ENCODE measurements at places on chromosomes 2 and 18.

GRCh38 chr2:186919296-186919695, 70.3 kb upstream of the ZSWIM2 start:
- no peak for DNase-seq

DNA sequence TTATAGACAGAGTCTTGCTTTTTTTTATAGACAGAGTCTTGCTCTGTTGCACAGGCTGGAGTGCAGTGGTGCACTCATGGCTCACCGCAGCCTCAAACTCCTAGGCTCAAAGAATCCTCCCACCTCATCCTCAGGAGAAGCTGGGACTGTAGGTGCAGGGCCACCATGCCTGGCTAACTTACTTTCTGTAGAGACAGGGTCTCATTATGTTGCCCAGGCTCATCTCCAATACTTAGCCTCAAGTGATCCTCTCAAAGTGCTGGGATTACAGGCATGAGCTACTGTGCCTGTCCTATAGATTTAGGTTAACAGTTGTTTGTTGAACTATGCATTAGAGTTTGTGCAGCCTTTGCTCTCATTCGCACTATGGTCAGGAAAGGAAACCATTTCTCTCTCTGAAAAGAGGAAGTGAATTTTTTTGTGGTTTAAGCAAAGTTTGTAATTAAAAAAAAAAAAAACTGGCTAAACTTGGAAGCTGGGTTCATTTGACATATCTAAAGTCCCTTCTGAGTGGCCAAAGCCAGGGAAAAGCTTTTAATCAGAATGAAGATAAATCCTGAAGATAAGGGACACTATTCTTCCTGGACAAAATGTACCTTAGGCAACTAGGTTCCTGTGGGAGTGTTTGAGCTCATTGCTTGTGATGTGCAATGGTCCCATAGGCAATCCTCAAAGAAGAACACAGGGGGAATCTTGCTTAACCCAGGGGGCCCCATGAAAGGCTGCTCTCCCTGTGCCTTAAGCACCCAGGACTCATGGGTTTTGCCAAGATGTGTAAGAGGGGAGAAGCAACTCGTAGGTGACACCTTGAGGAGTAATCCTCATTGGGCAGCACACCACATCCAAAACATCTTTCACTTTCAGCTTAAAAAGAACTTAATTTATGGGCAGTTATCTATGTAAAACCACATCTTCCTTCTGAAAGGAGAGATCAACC, 201.7 kb downstream of the MREG start:
- no peak for DNase-seq

DNA sequence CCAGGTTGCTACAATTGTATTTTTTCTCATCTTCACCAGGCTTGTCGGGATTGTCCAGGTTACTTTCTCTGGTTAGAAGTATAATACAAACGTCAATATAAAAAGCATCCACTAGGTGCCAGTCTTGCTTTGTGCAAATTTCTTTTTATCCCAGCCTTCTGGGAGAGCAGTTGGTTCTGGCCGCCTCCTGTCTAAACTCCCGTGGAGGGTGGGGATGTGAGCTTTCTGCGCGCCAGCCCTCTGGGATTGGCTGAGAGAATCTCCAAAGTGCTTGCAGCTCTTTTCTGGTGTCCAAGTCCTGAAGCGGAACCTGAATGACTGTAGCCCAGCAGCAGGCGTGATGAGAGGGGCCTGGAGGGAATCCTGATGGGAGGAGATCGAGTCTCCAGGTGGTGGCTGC, 22.4 kb upstream of the TOGARAM2 start:
- peak; percentile 39 for DNase-seq

GRCh38 chr2:57291209-57291608, 755.4 kb upstream of the VRK2 start:
- DNase-seq, result no peak

GRCh38 chr18:38895560-38895959, 1330.0 kb upstream of the CELF4 start:
- DNase-seq, result no peak

GRCh38 chr2:74991977-74992376, 33.5 kb downstream of the POLE4 start:
- DNase-seq, result no peak

- peak; percentile 86 for DNase-seq
These were observed 28.8 kb downstream of the FHL2 start for GRCh38 chr2:105369777-105370690.

- DNase-seq, result no peak
These were observed 100.1 kb downstream of the NAB1 start for GRCh38 chr2:190748966-190749365.

DNA sequence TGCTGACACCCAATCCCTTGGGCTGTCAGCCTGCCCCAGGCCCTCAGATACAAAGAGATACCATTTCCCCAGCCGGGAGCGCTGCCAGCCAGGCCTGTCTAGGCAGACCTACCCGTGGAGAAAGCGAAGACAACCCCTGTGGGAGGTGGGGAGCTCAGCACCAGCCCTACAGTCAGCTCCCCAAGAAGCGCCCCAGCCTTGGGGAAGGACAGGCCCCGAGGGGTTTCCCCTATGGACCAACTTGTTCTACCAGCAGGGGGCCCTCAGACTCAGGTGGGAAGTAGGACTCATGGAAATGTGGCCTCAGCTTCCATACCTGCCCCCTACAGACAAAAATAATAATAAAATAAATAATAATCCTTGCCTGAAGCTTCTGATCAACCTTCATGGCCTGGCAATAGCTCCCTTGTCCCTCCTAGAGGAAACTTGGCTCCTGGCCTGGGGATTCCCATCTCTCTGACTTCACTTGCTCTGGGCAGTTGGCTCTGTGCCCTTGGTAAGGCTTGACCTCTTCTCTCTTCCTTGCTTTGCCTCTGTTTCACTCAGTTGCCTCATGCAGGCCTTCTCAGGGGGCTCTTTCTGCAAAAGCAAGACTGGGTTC, 7.0 kb downstream of the SLC35F6 start:
- DNase-seq, result no peak

DNA sequence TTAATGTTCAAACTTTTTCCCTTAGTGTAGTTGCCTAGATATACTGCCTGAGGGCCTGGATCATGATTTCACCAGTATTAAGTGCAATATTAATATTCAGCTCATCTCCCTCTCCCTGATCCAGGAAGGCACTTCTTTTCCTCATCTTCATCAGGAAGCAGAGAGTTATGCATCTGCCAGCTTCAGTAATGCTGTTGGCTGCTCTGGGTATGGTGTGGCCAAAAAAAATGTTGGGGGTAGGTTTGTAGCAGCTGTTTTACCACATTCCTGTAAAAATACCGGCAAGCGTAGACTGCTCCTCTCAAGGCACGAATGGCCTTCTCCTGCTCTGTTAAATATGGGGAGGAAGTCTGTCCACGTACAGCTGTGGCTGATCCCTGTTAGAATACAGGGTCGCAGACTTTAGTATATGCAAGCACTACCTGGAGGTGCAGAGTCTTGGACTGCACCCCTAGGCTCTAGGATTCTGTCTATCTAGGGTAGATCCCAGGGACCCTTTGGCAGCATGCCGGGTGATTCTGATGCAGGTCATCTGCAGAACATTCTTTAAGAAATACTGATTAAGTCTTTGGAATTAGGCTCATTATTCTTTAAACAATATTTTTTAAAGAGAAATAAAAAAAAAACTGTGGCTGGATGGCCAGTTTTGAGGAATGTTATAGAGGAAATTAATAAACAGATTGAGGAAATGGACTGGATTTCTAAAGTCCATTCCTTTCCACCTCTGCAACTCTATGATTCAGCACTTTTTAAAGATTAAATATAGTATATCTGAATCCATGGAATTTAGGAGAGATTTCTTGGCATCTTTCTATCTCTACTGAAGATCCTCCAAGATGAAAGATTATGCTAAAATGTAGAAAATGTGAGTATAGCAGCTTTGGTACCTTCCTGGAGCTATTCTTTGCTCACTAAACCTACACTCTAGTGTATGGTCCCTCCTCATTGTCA, 21.0 kb upstream of the GLS start:
- no peak for DNase-seq

DNA sequence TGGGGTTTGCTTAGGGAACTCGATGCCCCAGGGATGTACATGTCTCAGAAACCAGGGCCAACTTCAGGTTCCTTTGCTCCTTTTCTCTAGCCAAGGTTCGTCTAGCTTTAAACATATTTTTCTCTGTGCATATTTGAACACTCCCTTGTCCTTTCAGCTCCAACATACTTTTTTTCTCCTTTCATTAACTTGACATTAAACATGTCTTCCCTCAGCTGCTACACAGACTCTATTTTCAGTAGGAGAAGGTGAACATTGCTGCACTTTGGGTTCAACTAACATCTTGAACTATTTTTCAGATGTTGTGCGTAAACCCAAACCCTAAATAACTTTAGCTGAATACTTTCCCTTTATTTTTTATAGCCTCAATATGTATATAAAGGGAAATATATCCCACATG, 212.9 kb downstream of the MTX2 start:
- no peak for DNase-seq

- DNase-seq, result no peak
These were observed 479.4 kb upstream of the TCF4 start for GRCh38 chr18:56067214-56067894.

- DNase-seq, result no peak
These were observed 1.3 kb upstream of the CCDC141 start for GRCh38 chr2:179051250-179051649.

DNA sequence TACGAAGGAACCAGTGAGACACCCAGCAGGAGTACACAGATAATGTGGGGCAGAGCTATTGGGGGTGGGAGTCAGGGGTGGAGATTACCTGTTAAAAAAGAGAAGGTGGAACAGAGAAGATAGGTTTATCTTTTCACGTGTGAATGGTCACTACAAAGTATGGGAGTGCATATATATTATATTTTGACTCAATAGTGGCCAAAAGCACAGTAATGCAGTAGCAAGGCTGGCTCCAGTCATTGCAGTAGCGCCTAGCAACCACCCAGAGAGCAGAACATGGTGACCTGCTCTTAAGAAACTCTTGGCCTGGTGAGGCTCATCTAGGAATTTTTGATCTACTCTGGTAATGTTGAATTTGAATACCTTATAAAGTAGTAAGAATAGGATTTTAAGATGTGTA, 1.0 kb downstream of the IMPACT start:
- DNase-seq, result no peak

DNA sequence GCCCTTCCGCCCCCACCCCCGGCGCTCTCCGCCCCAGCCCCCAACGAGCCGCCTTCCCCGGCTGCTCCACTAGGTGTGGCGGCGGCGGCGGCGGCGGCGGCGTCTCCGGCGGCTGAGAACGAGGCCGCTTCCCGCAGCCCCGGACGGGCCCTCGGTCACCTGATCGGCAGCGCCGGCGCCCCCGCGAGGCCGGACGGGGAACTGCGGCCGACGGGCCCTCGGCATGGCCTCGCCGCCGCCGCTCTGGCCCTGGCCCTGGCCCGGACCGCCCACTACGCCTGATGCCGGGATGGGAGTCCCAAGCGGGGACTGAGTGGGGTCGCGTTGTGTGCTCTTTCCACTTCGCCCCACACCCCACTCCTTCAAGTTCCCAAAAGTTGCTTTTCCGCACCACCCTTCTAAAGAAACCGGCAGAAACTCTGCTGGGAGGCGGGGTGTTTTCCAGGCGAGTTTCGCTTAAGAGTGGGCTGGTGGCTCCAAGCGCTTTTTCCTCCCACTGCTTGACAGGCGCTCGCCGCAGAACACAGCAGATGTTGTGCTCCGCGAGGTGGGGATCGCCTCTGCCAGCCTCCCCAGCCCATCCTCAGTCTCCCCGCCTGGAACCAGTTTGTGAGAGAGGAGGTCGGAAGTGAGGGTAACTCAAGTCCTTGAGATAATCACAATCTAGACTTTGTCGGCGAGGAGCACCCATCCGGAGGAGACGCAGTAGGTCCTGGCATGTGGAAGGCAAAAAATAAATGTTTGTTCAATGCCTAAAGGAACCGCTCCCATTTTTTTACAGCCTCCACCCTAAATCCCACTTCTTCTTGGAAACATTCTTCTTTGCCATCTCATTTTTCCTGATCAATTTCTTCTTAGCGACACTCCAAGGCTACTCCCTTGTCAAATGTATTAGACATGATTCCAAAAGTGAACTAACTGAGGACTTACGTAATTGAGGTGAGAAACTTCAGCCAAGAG, at the start of gene NCKAP1:
Gene NCKAP1, minus strand, starts transcription at position 117 of the 960 bp plus-strand sequence. CDS start 358 bp downstream, outside the sequence.
- DNase-seq, result peak; percentile 86

DNA sequence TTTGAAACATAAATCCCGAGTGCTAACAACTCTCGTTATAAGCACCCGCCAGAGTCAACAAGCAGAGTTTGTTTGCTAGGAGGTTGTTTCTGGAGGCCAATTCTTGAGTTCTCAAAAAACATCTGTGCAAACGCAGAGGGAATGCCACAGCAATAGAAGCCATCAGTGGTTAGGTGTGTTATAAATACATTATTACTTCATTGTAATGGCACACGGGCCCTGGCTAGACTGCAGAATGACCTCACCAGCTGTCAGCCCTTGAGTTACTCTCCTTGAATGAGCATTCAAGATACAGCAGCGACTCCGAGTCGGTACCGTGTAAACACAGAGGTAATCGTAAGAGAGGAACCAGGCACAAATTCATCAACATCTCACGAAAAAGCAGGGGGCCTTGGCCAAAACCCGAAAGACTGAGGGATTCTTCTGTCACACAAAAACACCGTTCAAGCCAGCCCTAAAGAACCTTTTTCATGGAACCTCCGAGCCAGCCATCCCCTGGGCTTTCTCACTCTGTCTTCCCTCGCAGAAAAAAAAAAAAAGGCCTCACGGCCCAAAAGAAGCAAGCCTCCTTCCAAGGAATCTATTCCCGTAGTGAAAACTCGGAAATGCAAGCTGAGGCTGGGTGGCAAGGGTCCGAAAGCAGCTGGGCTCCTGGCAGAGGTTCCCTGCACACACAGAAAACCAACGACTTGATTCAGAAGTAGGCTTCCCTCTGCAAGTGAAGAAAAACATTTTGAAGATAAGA, 133.7 kb upstream of the MEIS1 start:
- DNase-seq, result no peak

DNA sequence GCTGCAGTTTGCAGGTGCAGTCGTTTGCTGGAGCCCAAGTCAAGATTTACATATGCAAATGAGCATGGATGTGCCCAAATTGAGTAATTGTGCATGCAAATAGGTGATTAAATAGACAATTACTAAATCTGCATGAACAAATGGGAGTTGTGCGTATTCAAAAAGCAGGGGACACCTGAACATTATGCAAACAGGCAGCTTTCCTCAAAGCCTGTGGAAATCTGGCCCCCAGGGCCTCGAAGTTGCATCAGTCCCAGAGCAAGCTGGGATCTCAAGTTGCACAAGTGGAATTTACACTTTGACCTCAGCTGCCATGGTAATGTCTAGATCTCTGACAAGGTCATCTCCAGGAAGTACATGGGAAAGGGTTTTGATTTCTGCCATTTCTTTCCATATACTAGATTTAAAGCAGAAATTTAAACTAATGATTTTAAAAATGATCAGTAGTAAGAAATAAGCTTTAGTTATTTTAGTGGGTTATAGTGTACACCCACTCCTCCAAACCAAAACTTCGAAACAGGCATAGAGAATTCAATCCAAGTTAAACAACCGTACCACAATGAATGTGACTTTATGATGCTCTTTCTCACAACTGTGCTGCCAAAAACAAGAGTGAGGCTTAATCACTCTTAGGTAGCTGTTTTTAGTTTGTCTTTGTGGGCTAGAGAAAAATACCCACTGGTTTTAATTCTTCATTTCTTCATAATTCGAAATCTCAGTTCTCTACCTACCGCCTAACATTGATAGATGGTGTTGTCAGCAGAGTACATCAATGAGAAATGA, 110.7 kb downstream of the RND3 start:
- DNase-seq, result no peak

- no peak for DNase-seq
These were observed 21.2 kb upstream of the FZD5 start for GRCh38 chr2:207790898-207791297.

- DNase-seq, result no peak
These were observed 175.8 kb upstream of the PIEZO2 start for GRCh38 chr18:11324956-11325882.

- no peak for DNase-seq
These were observed 318.5 kb downstream of the RAD51AP2 start for GRCh38 chr2:17199741-17200140.

Measured in activated T-cell treated with anti-CD3 and anti-CD28 coated beads, Interleukin-2, amount 50 U/mL, for 1 hour (primary cell).